ENCODE measurements at places on chromosomes 2 and 18. TPM values are rescaled to one million over a fixed set of nuclear protein-coding genes. Genes with fewer than 3 reads are reported as not detected.

ZSCAN30 gene
- 9.8 TPM for total RNA-seq

DNA sequence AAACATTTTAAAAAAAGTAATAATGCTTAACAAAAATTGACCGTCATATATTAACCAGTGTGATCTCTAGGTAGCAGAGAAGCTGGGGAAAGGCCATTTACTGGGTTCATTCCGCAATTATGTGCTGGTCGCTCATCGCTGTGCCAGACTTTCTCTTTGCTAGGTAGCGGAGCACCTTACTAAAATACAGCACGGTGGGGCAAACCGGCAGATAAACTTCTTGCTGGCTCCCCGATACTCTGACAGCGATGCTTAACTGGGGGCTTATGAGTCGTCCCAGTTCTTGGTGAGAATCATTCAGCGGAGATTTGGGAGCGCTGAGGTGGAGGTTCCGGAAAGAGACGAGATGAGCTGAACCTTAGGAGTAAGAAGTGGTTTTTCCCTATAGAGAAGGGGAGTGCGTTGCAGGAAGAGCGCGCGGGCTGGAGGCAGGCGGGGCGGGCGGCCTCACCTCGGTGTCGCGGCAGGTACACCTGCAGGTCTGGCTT, 605 bp downstream of the C2orf68 start:
- DNase-seq = no peak
- H3K27me3 ChIP-seq = no peaks in the 10 kb centered on the region

DNA sequence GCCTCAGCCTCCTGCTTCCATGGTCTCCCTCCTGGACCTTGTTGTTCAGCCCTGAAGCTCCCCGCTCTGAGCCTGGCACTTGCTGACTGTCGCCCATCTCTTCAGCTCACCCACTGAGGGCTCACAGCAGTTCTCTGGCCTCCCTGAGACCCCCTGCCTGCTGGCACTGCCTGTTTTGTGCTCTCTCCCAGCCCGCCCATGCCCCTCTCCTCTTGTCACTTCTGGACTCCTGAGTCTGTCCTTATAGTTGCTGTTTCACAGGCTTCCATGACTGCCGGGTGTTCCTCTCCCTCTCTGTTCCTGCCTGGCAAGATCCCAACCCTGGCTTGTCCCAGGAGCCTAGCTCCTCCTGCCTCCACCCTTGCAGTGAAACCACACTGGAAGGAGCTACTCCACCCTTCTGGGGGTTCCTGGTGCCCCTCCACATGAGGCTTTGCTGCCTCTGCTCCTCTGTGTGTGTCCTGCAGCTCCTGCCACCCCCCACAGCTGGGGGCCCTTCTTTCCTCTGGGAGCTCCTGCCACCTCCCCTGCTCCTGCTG, 110.6 kb downstream of the CEP192 start:
- DNase-seq = no peak
- no peak overlapping the region for H3K4me3 ChIP-seq
- peaks cover 42% of the 10 kb centered on the region for H3K36me3 ChIP-seq
- no peaks in the 10 kb centered on the region for H3K4me1 ChIP-seq
- H3K27me3 ChIP-seq = no peaks in the 10 kb centered on the region

GRCh38 chr2:98923244-98923940, 12.6 kb downstream of the CRACDL start:
- no peaks in the 10 kb centered on the region for H3K27me3 ChIP-seq
- H3K4me1 ChIP-seq = peaks cover 28% of the 10 kb centered on the region
- H3K27ac ChIP-seq = no peak overlapping the region
- no peak overlapping the region for H3K4me3 ChIP-seq
- peaks cover 2% of the 10 kb centered on the region for H3K36me3 ChIP-seq

CDK15 gene
- 3.6 TPM for total RNA-seq

DNA sequence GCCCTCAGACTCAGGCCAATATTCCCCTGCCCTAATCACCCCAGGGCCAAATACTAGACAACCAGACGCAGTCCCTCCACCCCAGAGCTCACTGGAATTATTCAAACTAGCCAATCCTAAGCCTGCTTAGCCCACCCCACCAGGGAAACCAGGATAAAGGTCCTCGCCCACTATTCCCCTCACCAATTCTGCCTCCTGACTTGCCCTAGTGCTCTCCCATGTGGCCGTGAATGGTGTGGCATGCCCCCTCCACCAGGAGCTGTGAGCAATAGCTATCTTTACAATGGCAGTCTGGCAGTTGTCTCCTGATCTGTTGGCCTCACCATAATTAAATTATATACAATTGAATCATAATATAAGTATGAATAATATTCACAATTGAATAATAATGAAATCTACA, 42.3 kb downstream of the FAM124B start:
- H3K27me3 ChIP-seq = peaks cover 5% of the 10 kb centered on the region
- H3K4me3 ChIP-seq = no peak overlapping the region
- no peak overlapping the region for H3K27ac ChIP-seq
- peaks cover 9% of the 10 kb centered on the region for H3K4me1 ChIP-seq
- no peaks in the 10 kb centered on the region for H3K36me3 ChIP-seq
- DNase-seq = no peak

GRCh38 chr18:11322716-11323115, 173.3 kb upstream of the PIEZO2 start:
- H3K4me1 ChIP-seq = peaks cover 74% of the 10 kb centered on the region
- no peak for DNase-seq
- H3K4me3 ChIP-seq = no peak overlapping the region

- no peaks in the 10 kb centered on the region for H3K27me3 ChIP-seq
- DNase-seq = no peak
- no peaks in the 10 kb centered on the region for H3K4me1 ChIP-seq
- H3K36me3 ChIP-seq = peaks cover 3% of the 10 kb centered on the region
- H3K27ac ChIP-seq = no peak overlapping the region
- no peak overlapping the region for H3K4me3 ChIP-seq
These were observed 279.1 kb downstream of the ZEB2 start for GRCh38 chr2:144240656-144241339.

SLC16A14 gene
- total RNA-seq = 4.9 TPM

TLX2 gene
- total RNA-seq = not detected

DNA sequence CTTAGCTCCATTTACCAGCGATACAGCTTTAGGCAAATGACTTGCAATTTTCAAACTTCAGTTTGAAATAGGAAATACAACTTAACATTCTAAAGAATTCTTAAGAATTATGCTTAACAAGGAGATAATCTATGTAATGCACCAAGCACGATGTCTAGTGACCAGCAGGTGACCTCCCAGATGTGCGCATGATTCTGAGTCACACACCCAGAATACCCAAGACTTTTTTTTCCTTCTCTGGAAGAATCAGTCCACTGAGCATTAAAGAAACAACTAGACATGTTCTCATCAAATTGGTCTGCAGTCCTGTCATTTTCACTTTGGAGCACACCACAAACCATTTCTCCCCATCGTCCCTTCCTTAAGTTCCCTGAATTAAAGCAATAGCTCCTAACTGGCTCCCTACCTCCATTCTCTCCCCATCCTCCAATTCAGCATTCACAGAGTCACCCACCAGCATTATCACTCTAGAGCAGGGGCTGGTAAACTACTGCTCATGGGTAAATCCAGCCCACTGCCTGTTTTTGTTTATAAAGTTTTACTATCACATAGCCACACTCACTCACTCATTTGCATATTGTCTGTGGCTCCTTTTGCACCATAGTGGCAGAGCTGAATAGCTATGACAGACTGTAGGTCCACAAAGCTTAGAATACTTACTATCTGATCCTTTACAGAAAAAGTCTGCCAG, 13.2 kb downstream of the EVA1A start:
- H3K4me1 ChIP-seq = peaks cover 57% of the 10 kb centered on the region
- DNase-seq = no peak
- peak overlapping the region; percentile 55 for H3K4me3 ChIP-seq
- no peaks in the 10 kb centered on the region for H3K27me3 ChIP-seq

DYNAP gene
- not detected for total RNA-seq

DNA sequence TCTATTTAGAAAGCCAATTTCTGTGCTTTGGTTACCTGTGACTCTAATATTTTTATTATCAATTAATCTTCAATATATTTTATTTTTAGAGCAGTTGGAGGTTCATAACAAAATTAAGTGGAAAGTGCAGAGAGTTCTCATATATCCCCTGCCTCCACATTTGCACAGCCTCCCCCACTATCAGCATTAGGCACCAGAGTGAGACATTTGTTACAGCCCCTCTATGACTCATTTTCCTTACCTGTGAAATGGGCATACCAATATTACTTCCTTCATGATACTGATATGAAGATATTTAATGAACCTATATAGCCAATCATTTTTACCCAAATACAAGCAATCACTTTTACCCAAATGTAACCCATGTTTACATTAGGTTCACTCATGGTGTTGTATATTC, 34.0 kb upstream of the CYTIP start:
- H3K27ac ChIP-seq = no peak overlapping the region
- peaks cover 8% of the 10 kb centered on the region for H3K4me1 ChIP-seq

GALNT3 gene
- total RNA-seq = 4.2 TPM

DNA sequence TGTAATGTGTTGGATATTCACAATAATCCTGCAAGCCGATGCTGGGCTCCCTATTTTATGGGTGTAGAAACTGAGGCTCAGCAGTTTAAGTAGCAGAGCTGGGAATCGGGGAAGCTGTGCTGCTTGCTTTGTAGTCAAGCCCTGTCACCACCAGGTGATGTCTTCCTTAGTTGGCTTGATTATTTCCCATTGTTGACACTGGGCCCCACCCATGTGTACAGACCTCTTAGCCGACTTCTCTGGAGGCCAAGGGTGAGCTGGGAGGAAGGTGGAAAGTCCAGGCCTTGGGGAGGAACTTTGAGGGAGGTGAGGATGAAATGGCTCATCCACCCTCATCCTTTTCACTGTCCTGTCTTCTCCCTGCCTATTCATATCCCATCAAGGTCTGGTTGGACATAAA, 60.0 kb downstream of the CAPN13 start:
- peaks cover 21% of the 10 kb centered on the region for H3K27me3 ChIP-seq
- no peaks in the 10 kb centered on the region for H3K4me1 ChIP-seq
- no peaks in the 10 kb centered on the region for H3K36me3 ChIP-seq
- no peak overlapping the region for H3K27ac ChIP-seq
- DNase-seq = no peak

DNA sequence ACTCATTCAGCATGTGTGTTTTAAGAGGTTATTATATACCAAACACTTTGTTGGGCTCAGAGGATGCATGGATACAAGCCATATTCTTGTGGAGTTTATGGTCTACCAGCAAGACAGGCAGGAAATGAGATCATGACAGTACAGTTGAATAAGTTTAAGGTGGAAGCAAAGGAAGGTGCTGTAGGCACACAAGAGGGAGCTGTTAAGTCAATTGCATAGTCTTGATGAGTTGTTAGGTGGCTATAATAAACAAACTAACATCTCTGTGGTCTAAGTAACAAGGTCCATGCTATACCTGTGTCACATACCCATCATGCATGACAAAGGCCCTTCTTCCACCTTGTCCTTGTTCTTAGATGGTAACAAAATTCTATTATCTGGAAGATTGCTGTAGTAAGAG, 538.3 kb downstream of the CNTNAP5 start:
- no peaks in the 10 kb centered on the region for H3K27me3 ChIP-seq
- no peak overlapping the region for H3K27ac ChIP-seq
- no peaks in the 10 kb centered on the region for H3K4me1 ChIP-seq
- H3K4me3 ChIP-seq = no peak overlapping the region
- no peaks in the 10 kb centered on the region for H3K36me3 ChIP-seq
- no peak for DNase-seq

TUBA3D gene
- not detected for total RNA-seq

SNRNP27 gene
- 50.7 TPM for total RNA-seq

- no peak overlapping the region for H3K4me3 ChIP-seq
- no peaks in the 10 kb centered on the region for H3K4me1 ChIP-seq
- H3K36me3 ChIP-seq = no peaks in the 10 kb centered on the region
- no peak overlapping the region for H3K27ac ChIP-seq
- peaks cover 13% of the 10 kb centered on the region for H3K27me3 ChIP-seq
These were observed 298.4 kb downstream of the NDUFA10 start for GRCh38 chr2:239726631-239727181.

Data from chondrocyte (in vitro differentiated cells).